T-helper 2 cell (primary cell): ENCODE measurements at places on chromosomes 13 and 19.

- DNase-seq, result no peak
These were observed 49.6 kb downstream of the MYO9B start for GRCh38 chr19:17125062-17125727.

- DNase-seq, result no peak
These were observed 16.0 kb upstream of the QTRT1 start for GRCh38 chr19:10685210-10685609.

DNA sequence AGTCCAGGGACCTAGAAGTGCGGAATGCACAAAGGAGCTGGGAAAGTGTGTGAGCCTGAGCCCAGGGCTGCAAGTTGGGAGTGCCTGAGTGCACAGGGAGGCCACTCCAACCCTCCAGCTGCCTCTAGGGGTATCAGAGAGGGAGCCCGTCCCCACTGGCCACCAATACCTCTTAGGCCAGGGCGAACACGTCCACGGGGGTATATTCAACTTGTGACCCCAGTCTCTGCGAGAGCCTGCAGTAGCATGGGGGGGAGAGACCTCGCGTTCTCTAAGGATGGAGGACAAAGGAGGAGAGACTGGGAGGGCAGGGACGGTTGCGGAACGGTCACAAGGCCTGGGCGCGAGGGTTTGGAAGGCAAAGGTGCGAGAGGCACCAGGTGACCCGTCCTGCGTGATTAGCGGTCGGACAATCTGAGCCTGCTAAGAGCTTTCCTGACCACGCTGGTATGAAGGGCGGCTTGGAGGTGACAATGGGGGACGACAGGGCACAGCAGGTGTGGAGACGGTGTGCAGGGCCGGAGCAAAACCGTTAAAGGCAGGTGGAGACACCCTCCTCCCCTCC lies 676 bp downstream of the CD320 start:
- DNase-seq, result no peak

GRCh38 chr13:23628250-23628649 lies 58.0 kb downstream of the TNFRSF19 start:
- DNase-seq, result no peak

DNA sequence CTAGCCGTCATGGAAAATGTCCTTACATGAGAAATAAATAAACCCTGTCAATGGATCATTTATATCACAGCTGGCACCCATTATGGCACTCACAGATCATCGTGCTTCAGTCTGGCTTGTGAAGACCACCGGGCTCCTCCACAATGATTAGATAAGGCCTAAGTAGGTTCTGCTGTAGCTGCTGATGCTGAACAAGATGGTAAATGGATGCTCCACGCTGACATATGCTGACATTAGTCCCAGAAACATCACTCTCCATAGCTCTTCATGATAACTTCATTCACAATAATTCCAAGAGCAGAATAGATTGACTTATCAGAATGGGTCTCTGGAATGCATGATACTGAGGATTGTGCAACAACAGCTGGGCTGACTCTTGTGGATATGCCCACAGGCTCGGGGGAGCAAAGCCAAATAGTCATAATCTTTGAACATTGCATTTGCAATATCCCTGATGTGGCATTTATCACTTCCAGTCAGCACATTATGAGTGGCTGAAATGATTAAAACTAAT lies 63.8 kb upstream of the RXFP2 start:
- DNase-seq, result no peak

GRCh38 chr13:85266331-85266730 lies 532.9 kb downstream of the SLITRK6 start:
- no peak for DNase-seq

DNA sequence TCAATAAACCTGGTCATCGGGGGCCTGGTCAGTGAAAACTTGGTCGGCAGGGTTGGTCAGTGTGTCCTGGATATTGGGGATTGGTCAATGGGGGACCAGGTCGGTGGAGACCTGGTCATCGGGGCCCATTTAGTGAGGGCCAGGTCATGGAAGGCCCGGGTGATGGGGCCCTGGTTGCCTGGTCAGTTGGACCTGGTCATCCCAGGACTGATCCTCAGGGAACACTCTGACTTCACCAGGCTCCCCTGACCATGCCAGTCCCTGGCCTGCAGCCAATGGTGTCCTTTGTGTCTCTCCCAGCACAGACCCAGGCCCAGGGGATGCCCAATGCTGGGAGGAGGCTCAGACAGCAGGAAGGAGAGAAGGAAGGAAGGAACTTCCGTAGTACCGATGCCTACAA lies 42.1 kb upstream of the TPM4 start:
- no peak for DNase-seq

DNA sequence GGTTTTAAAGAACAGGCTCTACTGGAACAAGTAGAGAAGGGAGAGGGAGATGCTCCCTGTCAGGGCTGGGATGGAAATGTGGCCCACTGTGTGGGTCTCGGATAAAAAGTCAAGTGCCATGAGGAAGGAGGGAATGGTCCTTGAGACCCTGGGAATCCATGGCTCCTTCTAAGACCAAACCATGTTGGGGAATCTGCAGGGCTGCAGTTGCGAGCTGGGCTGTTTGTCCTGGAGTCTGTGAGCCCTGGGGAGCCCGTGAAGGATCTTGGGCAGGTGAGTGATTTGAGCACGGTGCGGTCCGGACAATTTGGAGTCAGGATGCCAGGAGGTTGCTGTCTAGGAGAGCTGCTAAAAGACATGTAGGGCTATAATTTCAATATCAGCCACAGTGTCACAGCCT lies 359.4 kb downstream of the FGF9 start:
- no peak for DNase-seq

- DNase-seq, result no peak
These were observed 244.4 kb downstream of the DLEU7 start for GRCh38 chr13:50599046-50599445.
